NCI-H2029 treated with DMSO at 0.1 percent for 48 hours (cell line): ENCODE measurements at places on chromosomes 1 and 21.
A peak's percentile ranks its signal among the peaks of the same experiment; 100 is the strongest.

DNA sequence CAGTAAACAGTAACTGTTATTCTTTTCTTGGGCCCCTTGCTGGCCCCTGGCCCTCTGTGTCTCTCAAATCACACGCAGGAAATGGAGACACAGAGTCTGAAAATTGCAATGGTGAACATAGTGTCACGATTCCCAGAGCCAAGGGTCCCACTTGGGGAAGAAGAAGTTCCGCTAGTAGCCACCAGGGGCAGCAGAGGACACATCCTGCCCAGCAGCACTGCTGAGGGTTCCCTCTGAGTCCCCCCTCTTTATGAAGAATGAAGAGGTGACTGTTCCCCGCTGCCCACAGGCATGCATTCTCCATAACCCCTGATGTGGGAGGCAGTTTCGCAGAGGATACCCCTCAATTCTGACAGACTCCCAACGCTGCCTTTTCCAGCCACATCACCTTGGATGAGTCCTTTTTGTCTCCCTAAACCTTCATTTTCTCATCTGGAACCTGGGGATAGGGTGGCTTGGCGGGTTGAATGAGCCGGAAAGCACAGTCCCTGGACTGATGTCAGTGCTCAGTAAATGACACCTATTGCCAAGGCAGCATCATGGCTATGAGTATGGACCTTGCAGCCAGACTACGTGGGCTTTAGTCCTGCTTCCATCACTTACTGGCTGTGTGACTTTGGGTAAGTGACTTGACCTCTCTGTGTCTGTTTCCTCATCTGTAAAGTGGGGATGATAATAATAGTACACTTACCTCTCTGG, 238.0 kb upstream of the TMEM51 start:
- DNase-seq: no peak

GRCh38 chr1:181208083-181208482, 119.6 kb downstream of the IER5 start:
- no peak for DNase-seq

GRCh38 chr1:152000964-152001630, 7.4 kb upstream of the S100A10 start:
- DNase-seq: no peak

- DNase-seq: no peak
Observed at GRCh38 chr1:1325288-1326074, 879 bp downstream of the CPTP start.

DNA sequence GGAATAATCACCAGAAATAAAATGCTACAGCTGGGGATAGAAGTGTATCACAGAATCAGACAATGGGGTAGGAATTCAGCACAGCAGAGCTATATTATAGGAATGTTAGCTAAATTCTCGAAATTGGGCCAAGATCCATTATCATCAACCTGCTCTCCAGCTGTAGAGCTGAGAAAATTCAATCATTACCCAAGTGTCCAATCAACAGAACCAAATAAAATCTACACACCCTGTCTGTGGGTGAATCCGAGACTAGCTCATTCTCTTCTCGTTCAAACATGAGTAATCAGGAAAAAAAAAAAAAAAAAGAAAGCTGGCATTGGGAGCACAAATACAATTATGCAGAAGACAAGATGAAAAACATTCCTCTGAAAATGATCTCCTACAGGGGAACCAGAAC, 119.2 kb downstream of the CDC7 start:
- DNase-seq: no peak

DNA sequence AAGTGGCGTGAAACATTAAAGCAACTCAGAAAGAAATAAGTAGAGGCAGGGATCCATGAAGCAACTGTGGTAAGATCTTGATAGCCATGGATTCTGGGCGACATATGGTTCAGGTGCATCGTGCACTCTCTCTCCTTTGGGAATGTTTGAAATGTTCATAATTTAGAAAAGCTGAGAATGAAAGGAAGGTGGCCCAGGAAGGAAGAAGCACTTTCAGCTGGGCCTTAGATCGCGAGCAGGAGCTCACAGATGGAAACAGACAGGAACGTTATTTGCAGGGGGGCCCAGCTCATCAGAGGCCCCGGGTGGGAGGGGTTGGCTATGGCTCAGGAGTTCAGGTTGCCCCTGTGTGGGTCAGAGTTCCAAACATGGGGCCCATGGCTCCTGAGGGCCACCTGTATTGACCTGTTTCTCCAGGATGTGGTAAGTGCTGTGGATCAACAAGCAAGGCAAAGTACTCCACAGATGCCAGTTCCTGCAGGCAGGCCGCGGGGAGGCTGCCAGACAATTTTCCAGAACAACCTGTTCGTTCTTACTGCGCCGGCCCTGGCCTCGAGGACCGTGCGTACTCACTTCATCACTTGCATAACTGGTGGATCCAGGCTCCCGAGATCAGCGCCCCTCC, 253.2 kb downstream of the TOMM20 start:
- no peak for DNase-seq

DNA sequence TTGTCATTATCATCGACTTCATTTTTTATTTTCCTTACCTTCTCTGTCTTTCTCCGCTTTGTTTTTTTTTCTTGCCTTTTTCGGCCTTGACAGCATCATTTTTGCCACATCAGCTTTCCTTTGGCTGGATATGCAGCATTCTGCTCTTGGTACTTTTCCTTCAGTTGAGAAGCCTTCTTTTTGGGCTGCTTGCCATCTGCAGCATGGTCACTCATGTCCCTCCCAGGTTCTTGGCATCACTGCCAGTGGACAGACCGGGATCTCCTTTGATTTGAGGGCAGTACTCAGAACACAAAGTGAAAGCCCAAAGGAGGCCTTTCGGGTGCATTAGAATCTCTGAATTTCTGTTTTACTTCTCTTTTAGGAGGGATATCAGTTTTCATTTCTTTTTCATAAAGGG, 3.7 kb upstream of the PARP1 start:
- no peak for DNase-seq

GRCh38 chr1:51664421-51665240, 47.7 kb downstream of the OSBPL9 start:
- no peak for DNase-seq

DNA sequence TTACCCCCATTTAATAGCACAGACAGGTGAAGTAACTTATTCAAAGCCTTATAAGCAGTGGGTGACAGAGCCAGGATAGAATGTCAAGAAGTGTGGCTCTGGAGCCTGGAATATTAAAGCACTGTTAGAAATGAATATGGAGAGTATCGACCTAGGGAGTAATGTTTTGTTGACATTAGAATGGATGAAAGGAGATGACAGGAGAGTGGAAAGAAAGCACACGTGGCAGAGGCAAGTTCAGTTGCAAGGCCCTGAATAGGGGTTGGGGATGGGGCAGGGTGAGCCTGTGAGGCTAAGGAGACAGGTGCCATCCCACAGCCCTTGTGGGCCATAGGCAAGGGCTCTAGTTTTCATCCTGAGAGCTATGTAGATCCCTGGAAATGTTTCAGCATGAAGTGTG, 125.5 kb upstream of the PLXNA2 start:
- DNase-seq: no peak

DNA sequence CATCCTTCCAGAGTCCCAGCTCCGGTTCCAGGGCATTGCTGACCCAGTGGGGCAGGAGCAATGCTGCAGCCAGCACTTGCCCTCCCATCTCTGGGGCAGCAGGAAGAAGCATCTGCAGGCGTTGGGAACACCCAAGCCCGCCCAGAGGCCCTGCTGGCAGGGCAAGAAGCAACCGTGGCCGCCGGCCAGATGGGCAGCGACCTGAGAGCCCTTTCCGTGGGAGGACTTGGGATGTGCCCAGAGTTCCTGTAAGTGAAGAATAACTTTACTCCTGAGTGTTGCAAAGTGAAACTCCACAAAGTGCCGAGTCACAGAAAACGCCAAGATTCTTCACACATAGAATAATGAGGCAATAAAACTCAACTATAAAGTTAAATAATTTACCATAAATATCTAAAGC, 46.0 kb downstream of the GRIK3 start:
- no peak for DNase-seq

GRCh38 chr1:54486907-54487306, 61.1 kb upstream of the ACOT11 start:
- DNase-seq: peak; percentile 66

DNA sequence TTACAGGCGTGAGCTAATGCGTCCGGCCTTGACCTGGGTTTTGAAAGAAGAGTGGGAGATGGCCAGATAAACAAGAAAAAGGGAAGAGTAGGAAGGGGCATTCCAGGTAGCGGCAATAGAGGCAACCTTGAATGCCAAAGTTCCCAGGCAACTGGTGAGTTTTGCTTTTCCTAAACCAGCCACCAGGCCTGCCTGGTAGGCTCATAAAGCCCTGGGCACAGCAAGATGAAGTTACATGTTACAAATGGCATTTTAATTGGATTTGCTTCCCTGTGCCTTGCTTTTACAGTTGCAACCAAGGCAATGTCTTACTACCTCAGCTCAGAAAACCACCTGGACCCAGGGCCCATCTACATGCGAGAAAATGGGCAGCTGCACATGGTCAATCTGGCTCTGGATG, 5.5 kb downstream of the LRRC42 start:
- no peak for DNase-seq
